ENCODE measurements at places on chromosomes 1 and 21. TPM values are rescaled to one million over a fixed set of nuclear protein-coding genes. Genes with fewer than 3 reads are reported as not detected.

GRCh38 chr1:106875622-106876021 is 180.9 kb upstream of the PRMT6 start:
- DNase-seq, result no peak

GRCh38 chr1:53470155-53470554 is 11.0 kb downstream of the DMRTB1 start:
- DNase-seq, result no peak

The CD34 gene
- 49.9 TPM for total RNA-seq

The GBP2 gene
- 9.5 TPM for total RNA-seq

The SIK1 gene
- total RNA-seq, result 4.9 TPM

The BRINP2 gene
- total RNA-seq, result 0.11 TPM

The NEK2 gene
- not detected for total RNA-seq

DNA sequence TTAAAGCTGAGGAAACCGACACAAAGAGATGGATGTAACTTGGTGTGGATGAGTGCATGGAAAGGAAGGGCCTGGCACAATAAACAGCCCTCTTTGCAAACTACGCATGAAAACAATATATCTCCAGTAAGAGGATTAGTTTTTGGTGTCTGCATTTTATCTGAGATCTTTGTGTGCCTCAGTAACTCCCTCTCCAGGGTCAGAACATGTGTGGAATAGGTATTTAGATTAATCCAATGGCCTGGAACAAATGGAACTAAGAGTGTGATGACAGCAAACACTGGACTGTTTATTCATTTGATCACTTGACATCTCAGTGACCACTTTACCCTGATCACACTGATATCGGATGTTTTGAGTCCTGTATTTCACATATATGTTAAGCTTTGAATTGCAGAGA is 45.3 kb downstream of the AKNAD1 start:
- no peak for DNase-seq

GRCh38 chr1:234907208-234907939 is 221.3 kb downstream of the TOMM20 start:
- no peak for DNase-seq

The PGLYRP4 gene
- total RNA-seq, result not detected

GRCh38 chr1:224736619-224737352 is 120.7 kb downstream of the CNIH3 start:
- DNase-seq, result no peak

The DNALI1 gene
- total RNA-seq, result 3.0 TPM

The B3GALT5 gene
- total RNA-seq, result 0.65 TPM

The TCHHL1 gene
- total RNA-seq, result not detected

- peak; percentile 29 for DNase-seq
These were observed 20.9 kb downstream of the SLC26A9 start for GRCh38 chr1:205922314-205922713.

- no peak for DNase-seq
These were observed 77.5 kb upstream of the KIF1B start for GRCh38 chr1:10132852-10133251.

DNA sequence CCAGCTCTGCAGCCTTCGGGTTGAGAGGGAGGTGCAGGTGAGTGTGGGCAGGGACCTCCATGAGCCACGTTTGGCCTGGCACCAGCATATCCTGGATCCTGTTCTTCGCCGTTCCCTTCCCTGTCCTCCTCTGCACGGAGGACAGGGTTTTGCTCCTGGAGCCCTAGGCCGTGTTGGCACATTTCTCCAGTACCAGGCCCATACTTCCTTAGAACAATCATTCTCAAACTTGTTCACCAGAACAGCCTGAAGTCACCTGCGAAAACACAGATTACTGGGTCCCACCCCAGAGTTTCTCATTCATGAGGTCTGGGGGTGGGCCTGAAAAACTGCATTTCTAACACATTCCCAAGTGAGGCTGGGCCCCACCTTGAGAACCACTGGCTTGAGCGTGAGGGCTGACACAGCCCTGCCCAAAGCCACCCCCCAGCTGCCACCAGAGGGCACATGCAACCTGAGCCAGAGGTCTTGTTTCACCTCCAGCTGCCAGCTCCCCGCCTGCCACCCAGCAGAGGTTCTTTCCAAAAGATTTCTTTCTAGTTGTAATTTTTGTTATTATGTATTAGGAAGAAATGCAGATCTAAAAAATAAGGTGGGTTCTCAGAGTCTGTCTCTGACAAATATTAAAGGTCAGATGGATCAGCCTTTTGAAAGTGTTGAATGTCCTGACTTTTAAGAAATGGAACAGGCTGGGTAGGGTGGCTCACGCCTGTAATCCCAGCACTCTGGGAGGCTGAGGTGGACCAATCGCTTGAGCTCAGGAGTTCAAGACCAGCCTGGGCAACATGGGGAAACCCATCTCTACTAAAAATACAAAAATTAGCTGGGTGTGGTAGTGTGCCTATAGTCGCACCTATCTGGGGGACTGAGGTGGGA is 39.6 kb upstream of the LDLRAP1 start:
- no peak for DNase-seq

DNA sequence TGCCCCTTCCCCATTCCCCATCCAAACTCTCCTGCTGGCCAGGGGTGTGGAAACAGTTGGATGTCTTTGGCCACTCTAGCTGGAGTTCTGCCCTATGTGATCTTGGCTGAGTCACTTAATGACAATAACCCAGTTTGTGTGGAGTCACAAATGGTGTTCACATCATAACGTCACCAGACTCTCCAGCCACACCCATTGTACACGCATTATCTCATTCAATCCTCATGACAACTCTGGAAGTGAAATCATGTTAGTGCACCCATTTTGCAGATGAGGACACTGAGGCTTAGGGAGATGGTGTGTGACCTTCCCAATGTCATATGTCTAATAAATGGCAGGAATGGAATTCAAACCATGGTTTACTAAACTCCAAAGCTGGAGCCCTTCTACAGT is 1.2 kb upstream of the CDA start:
- peak; percentile 26 for DNase-seq

The NOTCH2 gene
- 34.8 TPM for total RNA-seq

- DNase-seq, result no peak
These were observed 67.0 kb downstream of the TGFB2 start for GRCh38 chr1:218412171-218412570.

The UBASH3A gene
- not detected for total RNA-seq

DNA sequence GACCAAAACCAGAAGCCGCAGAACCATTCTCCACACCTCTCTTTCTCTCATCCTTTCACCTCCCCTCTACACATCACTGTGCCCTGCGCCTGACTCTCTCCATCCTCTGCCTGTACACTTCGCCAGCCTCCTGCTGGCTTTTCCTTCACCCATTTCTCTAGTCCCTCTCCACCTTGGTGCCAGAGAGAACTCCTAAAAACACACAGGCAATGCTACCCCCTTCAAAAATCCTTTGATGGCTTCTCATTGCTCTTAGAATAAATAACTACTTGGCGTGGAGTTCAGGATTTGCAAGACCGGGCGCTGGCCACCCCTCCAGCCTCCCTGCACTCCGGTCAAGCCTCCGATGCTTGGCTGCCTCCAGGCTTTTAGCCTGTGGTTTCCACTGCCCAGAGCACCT is 8.6 kb downstream of the CRABP2 start:
- no peak for DNase-seq

DNA sequence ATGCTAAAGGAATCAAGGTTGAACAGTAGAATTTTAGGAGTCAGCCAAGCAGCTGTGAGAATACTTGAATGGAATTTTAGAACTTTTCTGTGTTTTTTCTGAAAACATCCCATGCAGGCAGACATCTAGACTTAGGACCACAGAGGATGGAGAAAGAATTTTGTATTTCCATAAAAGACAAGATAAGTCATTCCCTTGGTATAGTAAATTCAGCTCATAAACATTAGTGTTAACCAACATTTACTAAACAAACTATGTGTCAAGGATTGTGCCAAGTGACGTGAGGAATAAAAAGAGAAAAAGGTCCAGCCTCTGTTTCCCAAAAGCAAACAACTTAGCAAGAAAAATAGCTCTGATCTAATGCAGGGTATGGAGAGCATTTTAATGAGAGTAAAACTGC is 210.2 kb upstream of the NR5A2 start:
- no peak for DNase-seq

DNA sequence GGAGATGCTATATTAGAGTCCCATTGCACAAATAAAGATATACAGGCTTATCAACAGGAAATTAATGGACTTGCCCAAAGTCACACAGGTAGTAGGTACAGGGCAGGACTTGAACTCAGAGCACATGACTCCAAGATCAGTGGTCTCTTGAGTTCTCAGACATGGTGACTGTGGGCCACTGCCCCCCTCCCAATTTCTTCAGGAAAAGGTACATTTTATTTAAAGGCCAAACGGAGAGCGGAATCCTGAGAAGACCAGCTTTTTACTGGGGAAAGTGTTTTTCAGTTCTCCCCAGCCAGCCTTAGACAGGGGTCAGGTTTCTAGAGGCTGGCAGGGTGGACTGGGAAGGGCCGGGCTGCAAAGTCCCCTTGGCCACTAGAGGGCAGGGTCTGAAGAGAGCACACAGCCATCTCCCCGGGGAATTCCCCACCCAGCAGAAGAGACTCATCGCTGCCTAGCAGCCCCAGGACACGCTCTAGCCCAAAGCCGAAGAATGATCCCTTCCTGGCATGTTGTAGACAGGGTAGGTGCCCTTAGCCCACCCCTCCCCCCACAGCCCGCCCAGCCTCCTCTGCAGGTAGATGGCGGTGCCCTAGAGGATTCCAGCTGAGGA is 29.7 kb downstream of the ACP6 start:
- DNase-seq, result peak; percentile 85

DNA sequence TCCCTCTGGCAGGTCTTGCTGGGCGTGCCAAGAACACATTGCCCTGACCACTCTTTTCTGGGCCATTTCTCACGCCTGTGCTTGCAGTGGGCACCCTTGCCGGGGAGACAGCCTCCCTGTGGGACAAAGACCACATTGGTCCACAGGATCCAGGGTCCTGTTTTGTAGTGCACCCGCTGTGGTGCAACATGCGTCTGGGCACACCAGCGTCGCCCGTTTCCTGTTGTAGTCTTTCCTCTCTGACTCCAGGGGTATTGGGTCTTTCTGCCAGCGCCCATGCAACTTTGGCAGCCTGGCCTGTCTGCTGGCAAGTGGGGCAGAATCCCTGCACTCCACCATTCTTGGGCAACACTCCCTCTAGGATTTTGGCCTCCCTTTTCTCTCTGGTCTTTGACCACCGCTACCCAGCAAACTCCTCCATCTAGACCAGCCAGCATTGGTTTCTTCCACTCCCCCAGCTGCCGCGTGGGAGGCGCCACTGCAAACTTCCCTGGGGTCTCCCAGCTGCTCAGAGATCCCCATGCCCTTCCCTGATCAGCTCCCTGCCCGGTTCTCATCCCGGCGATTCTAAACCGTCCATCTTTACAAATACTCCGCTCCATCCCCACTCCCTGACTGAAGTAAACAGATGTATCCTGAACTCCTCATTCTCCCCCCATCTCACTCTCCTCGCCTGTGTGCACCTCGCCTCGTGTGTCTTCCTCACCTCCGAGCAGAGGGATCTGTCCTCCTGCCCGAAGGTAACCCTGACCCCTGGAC is 1.2 kb upstream of the TPRG1L start:
- DNase-seq, result no peak

The DYNLT4 gene
- total RNA-seq, result not detected

The NBPF12 gene
- 3.7 TPM for total RNA-seq

- no peak for DNase-seq
These were observed 3.1 kb upstream of the ADARB1 start for GRCh38 chr21:45071078-45071873.

All from cardiac septum (tissue), 1 donor.